ENCODE measurements at places on chromosomes 1 and 21. TPM values are rescaled to one million over a fixed set of nuclear protein-coding genes. Genes with fewer than 3 reads are reported as not detected.

DNA sequence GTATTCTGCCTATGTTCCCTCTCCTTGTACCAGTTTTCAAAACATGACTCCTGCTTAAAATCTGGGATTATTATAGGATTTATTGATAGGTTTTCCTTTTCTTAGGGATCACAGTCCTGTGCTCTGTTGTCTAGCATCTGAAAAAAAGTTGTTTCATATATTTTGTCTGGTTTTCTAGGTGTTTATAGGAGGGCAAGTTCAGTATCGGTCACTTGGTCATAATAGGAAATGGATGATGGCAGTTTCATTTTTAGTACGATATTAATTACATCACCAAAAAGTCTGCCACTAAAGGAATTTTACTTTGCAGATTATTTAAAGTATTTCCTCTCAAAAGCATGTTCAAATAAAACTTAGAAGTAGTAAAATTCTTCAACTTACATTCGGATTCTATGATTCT is 94.4 kb downstream of the RASAL2 start:
- no peak for DNase-seq

GRCh38 chr21:42233067-42233961 is 14.4 kb downstream of the ABCG1 start:
- DNase-seq, result peak; percentile 72

RHCE gene
- 4.2 TPM for total RNA-seq

DNA sequence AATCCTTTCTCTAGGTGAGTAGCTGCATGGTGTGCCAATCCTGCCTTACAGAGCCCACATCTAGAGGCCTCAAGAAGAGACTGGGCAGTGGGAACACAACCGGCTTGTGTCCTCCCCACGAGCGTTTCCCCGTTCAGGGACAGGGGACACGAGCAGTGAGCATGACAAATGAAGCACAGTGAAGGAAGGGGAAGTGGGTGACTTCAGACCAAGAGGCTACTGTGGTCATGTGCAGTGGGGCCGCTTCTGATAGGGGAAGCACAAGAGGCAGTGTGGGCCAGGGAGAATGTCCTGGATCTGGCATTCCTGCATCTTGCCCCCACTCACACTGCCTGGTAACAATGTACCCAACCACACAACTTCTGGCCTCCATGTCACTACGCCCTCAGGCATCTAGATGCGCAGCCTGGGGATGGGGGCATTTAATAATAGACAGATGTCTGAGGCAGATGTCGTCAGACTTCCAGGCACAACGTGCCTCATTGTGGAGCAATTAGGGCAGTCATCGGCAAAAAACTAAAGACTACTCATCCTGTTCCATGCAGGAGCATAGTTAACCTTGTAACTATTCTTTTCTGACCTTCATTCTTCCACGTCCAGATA is 155.6 kb upstream of the NBPF11 start:
- DNase-seq, result no peak

PTP4A2 gene
- total RNA-seq, result 173 TPM

- DNase-seq, result no peak
Measured at GRCh38 chr1:156228501-156228900, 13.5 kb upstream of the BGLAP start.

DNA sequence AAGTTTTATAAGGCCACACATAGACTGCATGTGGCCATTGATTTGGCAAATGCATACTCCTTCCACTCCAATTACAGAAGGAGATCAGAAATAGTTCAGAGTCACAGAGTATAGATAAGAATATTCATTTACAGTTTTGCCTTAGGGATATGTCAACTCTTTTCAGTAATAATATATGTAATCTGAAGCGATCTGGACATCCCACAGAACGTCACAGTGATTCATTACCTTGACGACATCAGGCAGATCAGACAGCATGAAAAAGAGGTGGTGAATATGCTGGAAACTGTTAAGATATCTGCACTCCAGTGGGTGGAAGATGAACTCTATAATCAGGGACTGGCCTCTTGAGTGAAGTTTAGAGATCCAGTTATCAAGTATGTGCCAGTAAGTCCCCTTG is 240.4 kb downstream of the DPYD start:
- no peak for DNase-seq

SPATC1L gene
- 5.2 TPM for total RNA-seq

GRCh38 chr21:41098481-41099042 is 69.4 kb upstream of the BACE2 start:
- DNase-seq, result no peak

OVAAL gene
- not detected for total RNA-seq

DNA sequence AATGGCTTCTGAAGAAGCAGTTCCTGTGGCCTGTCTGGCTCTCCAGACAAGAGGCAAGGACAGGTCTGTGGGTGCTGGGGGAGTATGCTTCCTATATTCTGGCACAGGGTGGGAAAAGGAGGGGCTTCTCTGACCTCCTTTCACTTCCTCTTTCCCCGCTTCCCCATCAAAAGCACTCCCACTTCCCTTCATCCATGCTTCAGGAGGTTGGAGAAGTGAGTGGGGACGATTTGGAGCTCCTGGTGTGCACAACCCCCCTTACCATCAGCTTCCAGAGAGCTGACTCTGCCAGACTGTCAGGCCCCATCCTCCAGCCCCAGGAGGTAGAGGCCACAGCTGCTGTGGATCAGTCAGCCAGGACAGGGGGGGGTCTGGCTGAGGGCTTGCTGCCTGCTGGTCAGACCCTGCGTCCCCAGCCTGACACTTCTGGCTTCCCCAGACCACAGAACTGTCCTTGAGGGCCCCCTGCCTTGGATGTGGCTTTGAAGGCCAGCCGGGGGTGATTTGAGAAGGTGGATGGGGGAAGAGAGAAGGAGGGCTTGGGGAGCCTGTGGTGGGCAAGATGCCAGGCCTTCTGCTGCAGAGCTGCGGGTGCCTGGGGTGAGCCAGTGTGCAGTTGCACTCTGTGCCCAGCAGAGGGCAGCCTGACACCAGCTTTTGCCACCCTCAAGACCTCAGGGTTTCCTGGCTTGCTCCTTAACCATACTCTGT is 21.5 kb upstream of the TMEM222 start:
- peak; percentile 95 for DNase-seq

LAMB3 gene
- total RNA-seq, result 22.7 TPM

DNA sequence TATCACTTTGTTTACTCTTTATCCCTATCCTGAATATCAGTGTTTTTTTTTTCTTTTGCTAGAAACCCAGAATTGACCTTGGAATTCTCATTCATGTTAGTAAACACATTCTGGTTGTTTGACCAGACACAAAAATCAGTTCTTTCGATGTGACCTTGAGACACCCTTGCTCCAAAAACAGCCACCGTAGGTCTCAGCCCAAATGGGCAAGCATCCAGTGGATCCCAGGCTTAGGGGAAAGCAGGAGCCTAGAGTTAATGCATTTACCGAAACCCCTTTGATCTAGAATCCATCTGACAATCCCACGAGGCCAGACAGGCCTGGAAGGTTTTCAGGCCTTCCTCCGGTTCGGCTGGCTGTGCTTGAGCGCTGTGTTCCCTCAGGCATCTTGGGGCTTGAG is 47.6 kb downstream of the IRF2BP2 start:
- DNase-seq, result no peak

IFI6 gene
- total RNA-seq, result 23.8 TPM

- peak; percentile 10 for DNase-seq
Measured at GRCh38 chr1:17544776-17545350, 5.4 kb downstream of the ARHGEF10L start.

ANKRD35 gene
- 12.9 TPM for total RNA-seq

DNA sequence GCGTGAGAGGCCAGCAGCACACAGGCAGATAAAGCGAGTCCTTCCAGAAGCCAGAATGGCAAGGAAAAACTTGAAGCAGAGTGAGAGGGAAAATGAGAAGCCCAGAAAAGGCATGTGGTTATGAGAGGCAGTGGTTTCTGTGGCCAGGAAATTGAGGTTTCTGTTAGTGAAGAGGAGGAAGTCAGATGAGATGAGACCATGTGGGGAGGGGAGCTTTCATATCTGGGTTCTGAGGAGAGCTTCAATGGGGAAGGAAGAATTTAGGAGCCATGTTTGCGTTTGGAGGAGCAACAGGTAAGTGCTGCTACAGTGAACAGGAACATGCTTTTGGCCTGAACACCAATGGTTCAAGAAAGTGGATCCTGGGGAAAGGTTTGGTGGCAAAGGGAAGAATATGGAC is 6.1 kb upstream of the CD1A start:
- no peak for DNase-seq

DNA sequence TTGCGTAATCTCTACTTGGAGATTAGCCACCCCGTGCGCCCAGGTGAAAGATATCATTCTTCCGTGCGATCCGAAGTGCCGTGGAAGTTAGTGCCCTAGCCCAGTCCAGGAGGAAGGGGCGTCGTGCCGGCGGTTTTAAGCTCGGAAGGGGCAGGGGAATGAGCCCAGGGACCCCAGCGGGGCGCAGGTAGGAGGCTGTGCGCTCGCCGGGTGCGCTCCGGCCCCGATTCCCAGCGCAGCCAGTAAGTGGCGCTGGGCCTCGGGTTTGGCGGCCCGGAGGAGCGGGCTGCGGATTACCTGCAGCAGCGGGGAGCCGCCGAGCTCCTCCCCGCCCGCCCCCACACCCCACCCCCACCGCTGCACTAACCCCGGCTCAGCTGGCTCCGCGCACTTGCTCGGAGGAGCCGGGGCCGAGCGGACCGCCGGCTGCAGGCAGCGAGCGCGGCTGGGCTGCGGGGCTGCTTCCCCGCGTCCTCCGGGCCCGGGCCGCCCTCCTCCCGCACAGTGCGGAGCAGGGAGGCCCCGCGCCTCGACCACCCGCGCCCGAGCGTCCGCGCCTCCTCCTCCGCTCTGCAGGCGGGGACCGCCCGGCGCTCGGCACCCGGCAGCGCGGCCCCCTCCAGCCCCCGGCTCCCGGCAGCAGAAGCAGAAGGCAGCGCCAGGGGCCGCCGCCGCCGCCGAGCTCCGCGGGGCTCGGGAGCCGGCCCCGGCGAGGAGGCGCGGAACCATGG is at the start of gene RYR2:
Gene RYR2, plus strand, starts transcription at position 390 of the 731 bp plus-strand sequence. Its CDS starts 338 bp downstream, at position 728.
- DNase-seq, result peak; percentile 5

PLPPR4 gene
- 3.9 TPM for total RNA-seq

- peak; percentile 73 for DNase-seq
Measured at GRCh38 chr1:219503604-219504003, 109.3 kb downstream of the ZC3H11B start.

THEM5 gene
- 8.4 TPM for total RNA-seq

DNA sequence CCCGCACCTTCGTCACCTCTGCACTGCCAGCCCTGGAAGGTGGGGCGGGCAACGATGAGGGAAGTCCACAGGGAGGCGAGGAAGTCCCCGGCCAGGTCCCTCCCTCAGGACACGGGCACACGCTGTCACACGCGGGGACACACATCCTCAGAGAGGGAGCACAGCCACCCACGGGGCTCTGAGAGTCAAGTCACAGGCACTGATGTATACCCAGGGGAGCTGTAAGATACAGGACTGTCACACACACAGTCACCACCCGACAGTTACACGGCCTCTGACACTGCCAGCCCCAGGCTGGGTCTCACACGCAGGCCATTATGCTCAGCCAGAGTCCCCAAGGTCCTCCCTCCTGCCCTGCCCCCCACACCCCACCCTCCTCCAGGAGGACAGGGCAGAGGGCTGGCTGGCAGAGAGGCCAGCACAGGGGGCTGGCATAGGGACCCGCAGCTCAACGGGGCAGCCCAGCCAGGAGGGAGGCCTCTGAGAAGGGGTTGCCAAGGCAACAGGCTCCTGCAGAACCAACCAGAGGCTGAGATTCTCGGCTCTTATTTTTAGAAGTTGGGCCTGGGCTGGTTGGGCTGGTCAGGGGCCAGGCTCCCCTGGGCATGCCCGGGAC is 17.7 kb upstream of the ADGRB2 start:
- DNase-seq, result no peak

HCN3 gene
- 1.7 TPM for total RNA-seq

DNA sequence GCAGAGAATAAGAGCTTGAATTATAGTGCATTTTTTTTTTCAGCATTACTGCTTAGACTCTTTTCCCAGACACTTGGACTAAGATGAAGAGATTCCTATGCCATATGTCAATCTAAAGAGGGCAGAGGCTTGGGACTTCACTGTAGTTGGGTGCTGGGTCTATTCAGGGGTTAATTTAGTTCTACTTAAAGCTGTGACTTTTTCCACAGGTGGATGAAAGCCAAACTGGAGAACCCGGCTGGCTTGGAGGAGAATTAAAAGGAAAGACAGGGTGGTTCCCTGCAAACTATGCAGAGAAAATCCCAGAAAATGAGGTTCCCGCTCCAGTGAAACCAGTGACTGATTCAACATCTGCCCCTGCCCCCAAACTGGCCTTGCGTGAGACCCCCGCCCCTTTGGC is 104.8 kb downstream of the ATP5PO start:
- DNase-seq, result no peak

DNA sequence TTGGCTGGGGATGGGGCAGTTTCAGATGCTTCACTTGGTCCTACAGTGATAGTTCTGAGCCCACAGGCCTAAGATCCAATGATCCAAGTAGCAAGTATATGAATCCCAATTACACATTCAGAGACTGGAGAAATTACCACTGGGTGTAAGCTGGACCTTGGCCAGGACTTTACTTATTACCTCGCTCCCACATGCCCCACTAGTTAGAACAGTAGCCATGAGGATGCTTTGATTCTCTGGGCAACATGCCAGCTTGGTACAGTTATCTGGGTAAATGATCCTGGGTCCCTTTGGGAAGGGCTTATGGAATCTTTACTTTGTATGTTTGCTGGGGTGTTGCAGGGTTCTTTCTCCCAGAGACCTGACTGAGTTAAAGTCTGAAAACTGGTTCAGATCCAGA is 5.0 kb upstream of the FCAMR start:
- no peak for DNase-seq

Data from skin of body (tissue), 3 donors.